ENCODE measurements at places on chromosomes 3 and 15.

- no peak for DNase-seq
These were observed 6.1 kb downstream of the RASGRF1 start for GRCh38 chr15:79084308-79084968.

- DNase-seq: no peak
These were observed 3.5 kb upstream of the TGFBR2 start for GRCh38 chr3:30602946-30603345.

DNA sequence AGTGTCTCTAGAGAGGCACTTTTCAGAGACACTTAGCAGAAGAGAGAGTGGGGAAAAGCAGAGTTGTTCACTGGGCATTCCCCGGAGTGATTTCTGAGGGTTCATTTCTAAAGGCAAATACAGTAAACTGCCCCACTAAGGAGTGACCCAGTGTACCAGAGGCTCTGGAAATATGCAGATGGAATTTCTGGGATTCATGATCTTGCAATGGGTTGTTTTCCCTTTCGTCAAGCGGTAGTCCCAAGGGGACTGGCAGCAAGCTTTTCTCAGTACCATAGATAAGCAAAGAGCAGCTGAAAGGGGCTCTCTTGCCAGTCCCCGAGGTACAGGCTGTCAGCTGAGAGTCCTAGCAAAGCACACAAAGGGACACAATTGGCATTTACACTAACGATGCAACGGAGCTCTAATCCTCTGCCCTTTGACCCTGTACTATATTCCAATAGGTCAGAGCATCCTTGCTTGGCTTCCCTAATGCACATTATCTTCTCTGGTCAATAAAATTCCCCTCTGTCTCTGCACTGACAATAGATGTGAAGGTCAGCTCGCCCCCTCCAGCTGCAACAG lies 155.6 kb downstream of the SEMA6D start:
- no peak for DNase-seq

DNA sequence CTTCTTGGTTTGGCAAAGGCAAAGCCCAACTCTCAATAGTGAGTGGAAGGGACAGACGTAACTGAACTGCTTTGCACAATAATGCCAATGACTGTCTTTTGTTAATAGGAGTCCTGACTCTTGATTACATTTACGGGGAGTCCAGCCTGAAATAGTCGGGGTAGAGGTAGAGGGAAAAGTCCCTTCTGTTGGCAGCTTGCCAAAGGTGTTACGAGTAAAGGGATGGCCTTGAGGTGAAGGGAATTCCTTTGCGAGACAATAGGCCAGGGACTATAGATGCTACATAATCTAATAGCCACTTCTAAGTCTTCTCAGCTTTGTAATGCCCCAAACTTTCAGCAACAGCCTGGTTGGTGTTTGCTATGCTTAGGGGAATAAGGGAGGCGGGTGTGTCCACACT lies 2.2 kb upstream of the SENP2 start:
- no peak for DNase-seq

DNA sequence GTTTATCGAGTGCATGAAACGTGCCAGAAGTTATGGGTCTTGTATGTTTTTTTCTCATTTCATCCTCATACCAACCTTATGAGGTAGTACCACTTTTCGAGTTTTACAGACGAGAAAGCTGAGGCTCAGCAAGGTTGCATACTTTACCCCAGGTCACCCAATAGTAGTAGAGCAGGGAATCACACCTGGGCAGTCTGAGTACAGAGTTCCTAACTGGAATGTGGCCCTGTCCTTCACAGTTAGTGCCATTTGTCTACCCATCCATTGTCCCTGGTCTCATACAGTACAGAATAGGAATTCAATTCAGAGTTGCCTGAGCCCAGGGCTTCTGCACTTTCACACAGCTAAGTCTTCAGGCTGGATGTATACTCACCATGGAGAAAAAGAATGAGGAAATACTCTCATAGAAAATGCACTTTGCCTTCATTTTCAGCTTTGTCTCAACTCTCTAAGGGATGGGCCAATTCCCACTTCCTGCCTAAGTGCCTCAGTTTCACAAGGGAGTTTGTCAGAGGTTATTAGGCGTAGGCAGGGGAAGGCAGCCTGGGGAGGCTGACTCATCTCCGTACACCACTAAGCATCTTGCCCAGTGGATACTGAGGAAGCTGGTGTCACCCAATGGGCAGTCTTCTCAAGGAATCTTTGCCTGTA lies 93.2 kb downstream of the TMEM212 start:
- no peak for DNase-seq

GRCh38 chr3:161314836-161315395 lies 56.4 kb downstream of the SPTSSB start:
- DNase-seq: no peak

DNA sequence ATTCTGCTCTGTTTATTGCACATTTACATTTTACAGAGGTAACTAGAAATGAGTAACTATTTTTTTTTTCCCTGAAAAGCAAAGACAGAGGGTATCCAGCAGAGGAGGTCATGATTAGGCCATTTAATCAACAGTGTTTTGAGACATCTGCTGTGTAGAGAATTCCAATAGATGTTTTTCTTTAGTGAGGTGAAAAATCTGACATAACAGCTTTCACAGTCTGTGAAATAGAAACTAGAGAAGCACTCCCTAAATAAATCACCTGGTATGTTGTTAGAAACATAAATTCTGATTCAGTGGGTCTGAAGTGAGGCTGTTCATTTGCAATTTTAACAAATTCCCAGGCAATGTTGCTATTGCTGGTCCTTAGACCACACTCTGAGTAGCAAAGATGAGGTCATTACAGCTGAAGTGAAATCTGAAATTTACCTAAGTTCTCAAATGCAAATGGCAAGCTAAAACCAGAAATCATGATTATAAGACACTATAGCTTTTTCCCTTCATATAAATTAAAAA lies 329.2 kb upstream of the LRRC3B start:
- no peak for DNase-seq

DNA sequence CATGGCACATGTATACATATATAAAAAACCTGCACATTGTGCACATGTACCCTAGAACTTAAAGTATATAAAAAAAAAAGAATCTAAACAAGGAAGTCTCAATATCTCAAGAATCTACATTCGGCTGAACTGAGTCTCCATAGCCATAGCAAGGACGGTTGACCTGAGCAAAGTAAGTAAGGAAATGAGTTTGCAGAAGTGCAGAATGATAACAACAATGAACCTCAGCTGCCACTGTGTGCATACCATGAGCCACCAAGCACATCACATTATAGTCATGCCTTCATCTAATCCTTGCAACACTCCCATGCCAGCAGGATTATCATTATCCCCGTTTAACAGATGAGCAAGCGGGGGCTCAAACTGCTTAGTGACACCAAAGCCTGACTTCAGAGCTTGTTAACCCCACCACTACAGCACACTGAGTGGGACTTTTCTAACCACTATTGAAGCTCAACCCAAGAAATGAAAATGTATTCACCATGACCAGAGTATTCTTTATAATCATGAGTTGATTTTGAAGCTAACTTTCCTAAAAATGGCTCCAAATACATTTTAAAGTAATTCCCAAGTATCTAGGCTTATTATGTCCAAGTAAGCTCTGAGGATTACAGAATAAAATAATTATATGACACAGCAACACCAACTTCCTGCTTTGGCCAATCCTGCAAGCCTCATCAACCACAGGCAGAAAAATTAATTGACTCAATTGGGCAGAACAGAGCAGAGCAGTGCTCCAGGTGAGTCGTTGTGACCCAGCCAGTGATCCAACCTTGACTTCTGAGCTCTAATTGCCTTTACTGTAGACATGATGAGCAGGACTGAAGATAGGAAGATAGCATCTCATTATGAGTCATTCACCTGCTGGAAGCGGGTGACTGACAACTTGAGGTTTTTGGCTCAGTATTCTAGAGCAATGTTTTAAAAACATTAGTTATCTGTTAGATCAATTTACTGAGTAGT lies 47.3 kb upstream of the IL12A start:
- no peak for DNase-seq

GRCh38 chr3:114829783-114830182 lies 317.3 kb downstream of the ZBTB20 start:
- no peak for DNase-seq

- DNase-seq: no peak
These were observed 56.1 kb downstream of the VGLL3 start for GRCh38 chr3:86934851-86935250.

GRCh38 chr3:8579096-8579495 lies 65.5 kb downstream of the SSUH2 start:
- DNase-seq: no peak

GRCh38 chr15:77720655-77721054 lies 87.9 kb upstream of the LINGO1 start:
- DNase-seq: no peak

GRCh38 chr3:179321668-179322285 lies 1.1 kb upstream of the ZNF639 start:
- no peak for DNase-seq

Data from stimulated activated CD8-positive, alpha-beta memory T cell treated with anti-CD3 and anti-CD28 coated beads, Interleukin-15, amount 100 ng/mL, for 4 hours (primary cell).